NT2/D1 (cell line): ENCODE measurements at places on chromosomes 16 and 17.

DNA sequence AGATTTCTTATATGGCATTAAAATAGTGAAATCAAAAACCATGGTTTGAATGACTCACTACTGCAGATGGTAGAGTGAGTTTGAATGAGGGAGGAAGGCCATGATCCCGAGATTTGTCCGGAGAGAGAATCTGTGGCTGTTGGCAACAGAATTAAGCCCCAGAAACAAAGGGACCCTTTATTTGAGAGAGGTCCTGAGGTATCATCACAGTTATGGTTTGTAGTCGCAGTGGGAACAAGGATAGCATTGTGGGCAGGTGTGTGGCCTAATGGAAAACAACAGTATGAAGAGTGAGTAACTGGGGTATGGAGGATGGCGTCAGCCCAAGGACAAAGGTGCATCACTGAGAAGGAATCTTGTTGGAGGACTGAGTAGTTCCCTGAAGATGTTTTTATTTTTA lies 8.5 kb upstream of the ZFP3 start:
- no peak for DNase-seq

DNA sequence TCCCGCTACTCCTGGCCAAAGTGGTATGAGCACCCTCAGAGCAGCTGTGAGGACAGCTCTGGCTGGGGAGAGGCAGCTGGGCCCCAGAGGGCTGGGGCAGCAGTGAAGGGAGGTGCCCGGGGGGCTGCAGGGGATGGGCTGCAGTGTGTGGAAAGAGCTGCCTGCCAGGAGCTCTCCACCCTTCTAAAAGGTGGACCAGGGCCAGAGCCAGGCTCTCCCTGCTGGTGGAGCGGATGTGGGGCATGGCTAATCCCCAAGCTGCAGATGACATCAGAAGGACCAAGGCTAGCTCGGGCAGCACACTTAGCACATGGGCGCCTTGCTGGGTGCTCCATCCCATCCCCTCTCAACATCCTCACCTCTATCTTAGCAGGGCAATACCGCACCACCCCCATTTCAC lies 103.1 kb downstream of the SDK2 start:
- DNase-seq = no peak

DNA sequence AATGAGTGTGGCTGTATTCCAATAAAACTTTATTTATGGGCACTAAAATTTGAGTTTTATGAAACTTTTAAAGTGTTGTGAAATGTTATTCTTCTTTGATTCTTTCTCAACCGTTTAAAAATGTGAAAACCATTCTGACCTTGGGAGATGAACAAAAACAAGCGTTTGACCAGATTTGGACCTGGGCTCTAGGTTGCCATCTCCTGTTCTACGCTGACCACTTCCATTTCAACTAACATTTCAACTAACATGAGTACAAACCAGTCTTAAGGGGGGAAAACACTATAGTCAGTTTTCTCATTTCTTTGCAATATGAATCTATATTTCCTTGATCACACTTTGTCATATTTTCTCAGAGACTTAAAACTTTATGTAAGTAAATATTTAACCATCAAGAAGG lies 118.4 kb upstream of the IRX5 start:
- DNase-seq = no peak

DNA sequence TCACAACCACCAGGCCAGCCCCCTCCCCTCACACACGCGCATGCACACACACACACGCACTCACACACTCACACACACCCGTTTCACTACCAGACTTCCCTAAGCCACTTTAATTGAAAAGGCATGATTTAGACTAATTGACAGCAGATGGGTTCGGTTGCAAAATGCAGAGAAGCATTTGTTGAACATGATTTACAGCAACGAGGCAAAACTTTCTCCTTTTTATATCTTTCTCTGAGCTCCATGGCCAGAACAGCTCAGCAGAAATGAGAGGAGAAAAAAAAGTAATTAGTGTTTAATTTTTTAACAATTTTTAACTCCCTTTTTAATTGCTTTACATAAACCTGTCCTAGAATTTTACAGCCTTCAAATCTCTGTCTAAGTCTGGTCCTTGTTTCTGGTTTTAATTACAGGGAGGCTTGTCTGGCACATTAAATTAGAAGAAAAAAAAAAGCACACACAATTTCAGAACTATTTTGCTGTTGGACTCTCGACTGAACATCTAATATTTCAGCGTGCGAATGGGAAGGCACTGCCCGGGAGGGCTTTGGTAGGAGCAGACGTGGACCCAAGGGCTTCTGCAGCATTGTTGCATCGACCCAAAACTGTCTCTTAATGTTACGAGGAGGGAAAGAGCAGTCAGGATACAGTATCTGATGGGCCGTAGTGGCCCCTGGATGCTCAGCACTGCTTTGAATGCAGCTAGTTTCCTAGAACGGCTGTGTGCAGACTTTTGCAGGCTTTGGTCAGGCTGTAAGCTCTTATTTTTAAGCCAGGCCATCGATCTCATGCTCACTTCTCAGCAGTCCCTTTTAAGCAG lies 255.9 kb downstream of the SOX9 start:
- DNase-seq = no peak

DNA sequence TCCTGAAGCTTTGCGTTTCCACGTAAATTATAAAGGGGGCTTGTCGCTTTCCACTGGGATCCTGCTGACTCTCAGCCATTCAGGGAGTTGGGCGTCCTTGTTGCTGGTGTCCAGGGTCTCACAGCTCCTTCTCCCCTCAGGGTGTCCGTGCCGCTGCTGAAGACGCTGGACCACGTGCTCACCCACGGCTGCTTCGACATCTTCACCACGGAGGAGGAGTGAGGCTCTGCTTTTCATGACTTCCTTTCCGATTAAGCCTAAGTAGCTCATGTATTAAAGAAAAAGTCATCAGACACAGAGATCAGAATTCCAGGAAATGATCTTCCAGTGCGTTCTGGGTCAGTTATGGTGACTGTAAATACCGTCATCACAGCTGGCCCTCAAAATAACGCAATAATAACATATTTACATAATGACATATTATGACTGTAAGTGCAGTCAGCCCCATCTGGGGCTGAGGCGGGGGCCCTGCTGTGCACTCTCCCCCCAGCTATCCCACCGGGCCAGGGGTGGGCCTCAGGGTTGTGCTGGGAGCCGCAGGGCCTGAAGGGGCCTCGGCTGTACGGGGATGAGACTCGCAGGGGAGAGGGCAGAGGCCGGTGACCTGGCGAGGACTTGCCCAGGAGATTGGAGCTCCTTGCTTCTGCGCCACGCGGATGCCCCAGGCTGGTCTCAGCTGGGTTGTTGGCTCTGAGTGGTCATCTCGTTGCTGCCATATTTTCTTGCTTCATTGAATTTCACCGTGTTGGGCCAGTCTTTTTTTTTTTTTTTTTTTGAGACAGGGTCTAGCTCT lies 92.9 kb upstream of the ZNF750 start:
- no peak for DNase-seq

GRCh38 chr17:19354748-19355147 lies 7.8 kb downstream of the B9D1 start:
- no peak for DNase-seq

- no peak for DNase-seq
Observed at GRCh38 chr17:50424996-50425681, 879 bp upstream of the ACSF2 start.

DNA sequence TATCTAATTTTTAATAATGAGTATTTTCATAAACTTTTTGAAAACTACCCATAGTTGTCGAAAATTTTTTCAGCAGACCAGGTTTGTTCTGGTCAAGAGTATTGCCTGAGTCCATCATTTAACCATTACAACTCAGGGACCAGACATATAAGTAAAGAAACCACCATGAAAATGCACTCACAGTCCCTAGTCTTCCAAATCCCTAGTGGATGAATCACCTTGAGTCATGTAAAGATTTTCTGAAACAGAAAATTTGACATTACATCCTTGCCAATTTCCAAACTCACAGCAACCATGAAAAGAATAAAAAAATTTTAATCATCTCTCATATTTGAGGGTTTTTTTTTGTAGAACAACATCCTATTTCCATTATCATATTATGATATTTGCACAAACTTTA lies 1337.5 kb upstream of the CDH8 start:
- no peak for DNase-seq

DNA sequence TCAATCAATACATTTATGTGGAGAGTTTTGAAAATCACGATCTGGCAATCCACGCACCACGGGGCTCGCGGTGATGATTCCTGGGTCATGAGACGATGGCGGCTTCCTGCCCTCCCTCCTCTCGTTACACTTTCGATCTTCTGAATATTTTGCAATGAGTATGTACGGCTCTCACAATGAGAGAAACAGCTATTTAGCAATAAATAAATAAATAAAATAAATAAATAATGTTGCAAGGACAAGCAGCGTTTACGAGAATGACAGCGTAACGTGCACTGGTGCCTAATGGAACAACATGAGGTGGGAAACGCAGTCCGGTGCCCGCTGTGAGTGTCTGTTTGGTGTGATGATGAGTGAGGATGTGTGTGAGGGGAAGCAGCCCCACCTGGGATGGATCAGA lies 46.7 kb upstream of the JPH3 start:
- no peak for DNase-seq

GRCh38 chr17:45091778-45092425 lies 30.8 kb downstream of the NMT1 start:
- no peak for DNase-seq

GRCh38 chr17:75645501-75645888 lies 12.3 kb downstream of the SMIM5 start:
- DNase-seq = no peak

GRCh38 chr17:40436636-40437035 lies 6.6 kb upstream of the IGFBP4 start:
- no peak for DNase-seq

DNA sequence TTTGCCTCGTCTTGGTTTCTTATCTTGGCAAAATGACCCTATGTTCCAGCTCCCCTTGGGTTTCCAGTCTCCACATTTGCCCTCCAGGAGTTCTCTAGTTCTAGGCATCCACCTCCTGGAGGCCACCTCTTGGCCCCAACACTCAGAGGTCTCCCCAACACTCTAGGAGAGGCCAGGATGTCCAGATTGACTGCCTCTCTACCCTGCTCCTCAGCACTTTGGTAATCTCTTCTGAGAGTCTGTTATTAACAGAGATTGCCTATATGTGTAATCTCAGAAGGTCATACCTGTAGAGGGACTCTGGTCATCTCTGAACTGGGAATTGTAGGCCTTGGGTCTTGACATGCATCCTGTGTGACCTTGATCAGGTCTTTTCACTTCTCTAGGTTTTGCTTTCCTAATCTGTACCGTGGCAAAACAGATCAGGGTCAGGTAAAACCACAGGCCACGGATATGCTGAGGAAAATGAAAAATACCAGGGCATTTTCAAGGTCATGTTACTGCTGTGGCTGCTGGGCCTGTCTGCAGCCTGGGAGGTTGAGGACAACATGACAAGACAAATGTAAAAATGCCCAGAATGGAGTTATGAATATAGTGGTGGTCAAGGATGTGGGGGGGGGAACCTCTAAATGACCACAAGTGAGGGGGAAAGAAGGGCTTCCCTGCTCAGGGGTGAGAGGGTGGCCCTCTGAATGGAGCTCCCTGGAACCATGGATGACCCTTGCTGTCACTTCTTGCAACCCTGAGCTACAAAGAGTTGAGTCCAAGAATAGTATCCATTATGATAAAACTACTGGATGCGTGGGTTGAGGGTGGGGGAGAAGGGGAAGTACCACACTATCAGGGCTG lies 5.0 kb upstream of the CCL4L2 start:
- no peak for DNase-seq

- DNase-seq = no peak
Observed at GRCh38 chr17:64418506-64419339, 28.1 kb upstream of the PECAM1 start.

- DNase-seq = no peak
Observed at GRCh38 chr17:74332763-74333283, 6.8 kb downstream of the KIF19 start.
